Fibroblast of skin of scalp (primary cell): ENCODE measurements at places on chromosomes 1 and 21.
A peak's percentile ranks its signal among the peaks of the same experiment; 100 is the strongest.

DNA sequence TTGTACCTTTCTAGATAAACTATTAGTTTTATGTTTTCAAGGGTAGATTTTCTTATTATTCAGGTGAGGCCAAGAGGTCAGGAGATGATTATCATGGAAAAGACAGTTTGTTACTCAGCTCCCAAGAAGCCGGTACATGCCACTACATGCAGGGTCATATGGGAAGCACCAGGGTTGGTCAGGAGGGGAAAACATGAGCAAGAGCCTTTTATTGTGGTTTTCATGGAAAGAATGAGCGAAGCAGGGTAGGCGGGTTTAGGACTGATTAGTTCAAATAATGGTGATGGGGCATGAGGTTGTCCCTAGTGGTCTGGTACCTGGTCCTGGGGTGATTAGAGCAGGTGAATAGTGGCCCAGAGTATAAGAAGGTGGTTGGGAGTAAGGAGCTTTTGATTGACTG is 189.9 kb downstream of the APP start:
- DNase-seq = no peak

DNA sequence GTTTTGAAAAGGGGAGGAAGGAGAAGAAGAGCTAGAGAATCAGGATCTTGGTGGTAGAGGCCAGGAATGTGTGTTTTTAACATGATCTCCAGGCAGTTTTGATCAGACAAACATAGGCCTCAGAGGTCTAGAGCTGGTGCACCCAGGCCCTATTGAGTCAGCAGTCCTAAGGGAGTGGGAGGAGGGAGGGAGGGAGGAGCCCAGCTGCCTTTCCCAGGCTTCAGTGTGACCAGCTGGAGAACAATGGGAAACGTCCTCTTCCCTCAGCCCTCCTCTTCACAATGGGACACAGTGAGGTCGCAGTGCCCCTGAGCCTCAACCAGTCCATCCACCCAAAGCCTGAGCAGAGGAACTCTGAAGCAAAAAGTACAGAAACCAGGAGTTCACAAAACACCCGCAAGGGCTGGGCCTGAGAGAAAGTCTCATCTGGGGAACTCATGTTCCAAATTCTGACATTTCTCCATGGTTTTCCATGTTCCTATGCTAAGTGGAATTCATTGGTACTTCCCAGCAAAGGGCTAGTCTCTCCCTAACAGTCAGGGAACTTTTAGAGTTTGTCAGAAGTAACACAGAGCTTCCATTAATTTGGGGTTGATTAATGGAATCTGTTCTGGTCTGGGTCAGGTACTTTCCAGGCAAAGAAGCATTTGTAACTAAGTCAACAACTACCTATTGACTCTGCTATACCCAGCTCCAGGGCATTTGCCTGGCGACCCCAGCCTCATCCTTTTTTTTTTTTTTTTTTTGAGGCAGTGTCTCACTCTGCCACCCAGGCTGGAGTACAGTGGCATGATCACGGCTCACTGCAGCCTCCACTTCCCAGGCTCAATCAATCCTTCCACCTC is 37.5 kb downstream of the ELAPOR1 start:
- peak; percentile 72 for DNase-seq

DNA sequence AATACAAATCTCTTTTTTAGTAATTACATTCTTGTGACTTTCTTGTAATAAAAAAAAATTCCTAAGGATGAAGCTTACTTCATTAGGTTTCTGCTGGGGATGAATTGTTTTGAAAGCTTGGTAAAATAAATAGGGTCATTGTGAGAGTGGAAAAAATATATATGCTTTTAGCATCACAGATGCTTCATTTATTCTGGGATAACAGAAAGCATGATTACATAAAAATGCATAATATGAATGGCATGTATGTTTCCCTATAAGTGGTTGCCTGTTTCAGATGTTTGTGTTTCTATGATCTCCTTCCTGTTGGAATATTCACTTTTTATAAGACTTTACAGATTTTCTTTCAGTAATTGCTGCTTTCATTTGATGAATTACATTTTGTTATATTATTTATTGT is 42.3 kb downstream of the HMCN1 start:
- peak; percentile 70 for DNase-seq

DNA sequence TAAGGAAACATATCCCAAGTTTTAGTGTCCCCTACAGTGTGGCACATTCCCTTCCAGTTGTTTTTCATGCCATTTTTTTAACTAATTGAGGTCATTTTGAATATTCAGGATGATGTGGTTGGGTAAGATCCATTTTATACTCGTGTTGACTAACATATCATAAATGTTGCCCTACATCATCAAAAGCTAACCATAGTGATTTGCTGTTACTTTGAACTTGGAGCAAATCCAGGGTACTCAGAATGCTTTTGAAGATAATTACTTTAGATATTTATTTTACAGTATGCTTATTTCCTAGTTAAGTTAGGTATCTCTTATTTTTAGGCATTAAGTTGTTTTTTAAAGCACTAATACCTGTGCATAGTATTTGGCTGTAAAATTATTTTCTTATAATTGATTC is 57.8 kb downstream of the DYRK1A start:
- no peak for DNase-seq

DNA sequence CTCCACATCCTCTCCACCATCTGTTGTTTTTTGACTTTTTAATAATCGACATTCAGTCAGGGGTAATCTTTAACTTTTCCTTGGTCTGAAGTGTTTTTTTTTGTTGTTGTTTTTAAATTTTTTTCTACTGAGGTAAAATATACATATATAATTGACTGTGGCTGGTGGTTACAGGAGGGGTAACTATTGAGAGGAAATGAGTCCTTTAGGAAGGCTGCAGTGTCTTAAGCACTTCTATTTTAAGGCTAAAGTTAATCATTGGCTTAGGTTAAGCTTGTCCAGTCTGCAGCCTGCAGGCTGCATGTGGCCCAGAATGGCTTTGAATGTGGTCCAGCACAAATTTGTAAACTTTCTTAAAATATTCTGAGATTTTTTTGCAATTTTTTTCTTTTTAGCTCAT is 172.5 kb downstream of the CTH start:
- DNase-seq = no peak

- DNase-seq = no peak
These were observed 75.4 kb downstream of the TTLL7 start for GRCh38 chr1:83923553-83923952.

- peak; percentile 36 for DNase-seq
These were observed 1.1 kb downstream of the S100A11 start for GRCh38 chr1:152035539-152036266.

- DNase-seq = no peak
These were observed 34.5 kb downstream of the EPHX1 start for GRCh38 chr1:225844236-225845061.

DNA sequence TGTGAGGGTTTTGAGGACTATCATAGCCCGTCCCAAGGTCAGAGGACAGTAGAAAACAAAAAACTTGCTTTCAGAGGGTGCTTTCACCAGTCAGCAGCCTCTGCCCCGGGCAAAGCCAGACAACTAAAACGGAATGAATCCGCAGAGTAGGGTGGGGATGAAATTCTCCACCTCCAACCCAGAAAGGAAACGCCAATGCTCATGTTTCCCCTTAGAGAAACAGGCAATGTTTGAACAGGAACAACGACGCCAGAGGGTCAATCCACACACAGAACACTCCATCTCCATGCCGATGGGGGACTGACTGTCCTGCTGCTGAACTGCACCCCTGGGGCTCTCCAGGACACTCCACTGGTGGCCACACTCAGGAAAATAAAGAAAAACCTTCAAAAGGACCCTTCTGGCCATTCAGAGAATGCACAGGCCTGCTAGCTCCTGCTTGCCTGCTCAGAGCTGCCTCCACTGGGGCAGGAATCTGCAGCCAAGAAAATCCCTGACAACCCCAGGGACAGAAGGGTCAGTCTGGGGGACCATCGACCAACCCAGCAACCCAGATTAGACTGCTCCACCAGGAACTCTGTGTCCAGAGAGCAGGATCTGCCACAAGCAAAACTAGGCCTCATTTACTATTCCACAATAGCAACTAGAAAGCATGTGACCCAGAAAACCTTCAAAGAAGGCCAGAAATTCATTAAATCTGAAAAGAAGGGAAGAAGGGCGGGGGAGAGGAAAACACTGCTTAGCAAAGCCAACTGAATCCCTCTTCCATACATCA is 116.0 kb downstream of the TOMM20 start:
- no peak for DNase-seq

DNA sequence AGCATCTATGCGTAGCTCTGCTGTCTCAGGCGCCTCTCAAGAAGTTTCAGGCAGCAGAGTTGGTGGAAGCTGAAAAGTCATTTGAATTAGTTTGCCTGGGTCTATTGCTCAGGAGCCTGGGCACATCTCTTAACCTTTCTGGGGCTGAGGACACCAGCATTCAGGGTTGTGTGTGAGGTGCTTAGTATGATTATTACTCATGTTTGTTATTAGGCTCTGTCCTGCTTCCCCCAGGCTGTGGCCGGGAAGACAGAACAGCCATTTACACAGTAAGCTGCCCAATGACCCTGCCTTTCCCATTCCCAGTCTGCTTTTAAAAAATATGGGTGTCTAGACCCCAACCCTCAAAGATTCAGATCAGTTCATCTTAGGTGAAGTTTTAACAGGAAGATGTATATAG is 53.9 kb upstream of the CACNA1E start:
- no peak for DNase-seq

GRCh38 chr1:182735343-182735742 is 51.0 kb upstream of the RGS8 start:
- DNase-seq = no peak

- no peak for DNase-seq
These were observed 28.8 kb upstream of the PPP2R5A start for GRCh38 chr1:212256369-212256768.

- no peak for DNase-seq
These were observed 4.0 kb downstream of the CD247 start for GRCh38 chr1:167514288-167514687.

DNA sequence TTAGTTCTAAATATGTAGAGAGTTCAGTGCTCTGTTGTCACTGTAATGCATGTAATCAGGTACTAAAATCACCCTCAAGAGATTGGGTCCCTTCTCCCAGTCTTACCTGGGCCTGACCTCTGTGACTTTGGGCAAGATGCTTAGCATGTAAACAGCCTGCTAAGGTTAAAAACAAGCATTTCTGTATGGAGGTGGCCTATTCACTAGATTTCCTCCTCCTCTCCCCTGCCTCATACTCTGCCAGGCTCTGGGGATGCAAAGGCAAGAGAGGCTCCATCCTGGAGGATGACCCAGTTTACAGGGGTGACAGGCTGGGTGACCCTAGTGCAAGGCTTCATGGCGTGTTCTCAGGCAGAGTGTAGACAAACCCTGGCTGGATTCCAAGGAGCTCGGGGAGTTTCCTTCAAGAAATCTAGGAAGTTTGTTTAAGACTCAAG is 28.8 kb downstream of the VANGL2 start:
- no peak for DNase-seq

GRCh38 chr1:202656951-202657646 is 53.2 kb downstream of the SYT2 start:
- DNase-seq = peak; percentile 46

- peak; percentile 7 for DNase-seq
These were observed 117.5 kb downstream of the BACH1 start for GRCh38 chr21:29416268-29416667.

DNA sequence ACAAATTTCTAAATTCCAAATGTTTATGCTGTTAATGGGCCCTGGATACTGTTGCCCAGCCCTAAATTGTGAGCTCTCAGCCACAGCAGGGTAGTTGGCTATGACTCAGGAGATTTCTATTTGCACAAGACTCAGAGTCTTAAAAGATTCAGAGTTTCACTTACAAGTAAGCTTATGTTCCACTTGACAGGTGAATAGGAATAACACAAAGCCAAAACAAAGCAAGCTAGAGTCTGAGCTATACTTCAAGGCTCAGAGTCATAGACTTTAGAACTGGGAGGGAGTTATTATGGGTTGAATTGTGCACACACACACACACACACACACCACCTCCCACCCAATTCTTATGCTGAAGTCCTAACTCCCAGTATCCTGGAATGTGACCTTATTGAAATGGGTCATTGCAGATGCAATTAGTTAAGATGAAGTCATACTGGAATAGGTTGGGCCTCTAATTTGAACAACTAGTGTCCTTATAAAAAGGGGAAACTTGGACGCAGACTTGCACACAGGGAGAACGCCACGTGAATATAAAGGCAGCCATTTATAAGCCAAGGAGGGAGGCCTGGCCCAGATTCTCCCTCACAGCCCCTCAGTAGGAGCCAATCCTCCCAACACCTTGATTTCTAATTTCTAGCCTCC is 30.2 kb downstream of the PRDX6 start:
- peak; percentile 37 for DNase-seq
